ENCODE measurements at places on chromosomes 1 and 21. TPM values are rescaled to one million over a fixed set of nuclear protein-coding genes. Genes with fewer than 3 reads are reported as not detected.
A peak's percentile ranks its signal among the peaks of the same experiment; 100 is the strongest.

The SSBP3 gene
- 116 TPM for total RNA-seq

The KRTAP10-5 gene
- total RNA-seq, result not detected

GRCh38 chr1:167899253-167899681 is 14.7 kb downstream of the ADCY10 start:
- H3K36me3 ChIP-seq, result no peaks in the 10 kb centered on the region
- H3K27me3 ChIP-seq, result no peaks in the 10 kb centered on the region
- no peaks in the 10 kb centered on the region for H3K4me1 ChIP-seq
- no peak for DNase-seq

GRCh38 chr1:236141447-236142252 is 689 bp upstream of the GPR137B start:
- H3K4me3 ChIP-seq, result peak overlapping the region; percentile 69
- peaks cover 6% of the 10 kb centered on the region for H3K36me3 ChIP-seq
- H3K27ac ChIP-seq, result no peak overlapping the region

GRCh38 chr1:147717051-147717705 is 43.2 kb downstream of the GJA5 start:
- DNase-seq, result no peak
- peaks cover 30% of the 10 kb centered on the region for H3K27me3 ChIP-seq
- H3K36me3 ChIP-seq, result no peaks in the 10 kb centered on the region
- H3K4me3 ChIP-seq, result no peak overlapping the region
- peaks cover 2% of the 10 kb centered on the region for H3K4me1 ChIP-seq

DNA sequence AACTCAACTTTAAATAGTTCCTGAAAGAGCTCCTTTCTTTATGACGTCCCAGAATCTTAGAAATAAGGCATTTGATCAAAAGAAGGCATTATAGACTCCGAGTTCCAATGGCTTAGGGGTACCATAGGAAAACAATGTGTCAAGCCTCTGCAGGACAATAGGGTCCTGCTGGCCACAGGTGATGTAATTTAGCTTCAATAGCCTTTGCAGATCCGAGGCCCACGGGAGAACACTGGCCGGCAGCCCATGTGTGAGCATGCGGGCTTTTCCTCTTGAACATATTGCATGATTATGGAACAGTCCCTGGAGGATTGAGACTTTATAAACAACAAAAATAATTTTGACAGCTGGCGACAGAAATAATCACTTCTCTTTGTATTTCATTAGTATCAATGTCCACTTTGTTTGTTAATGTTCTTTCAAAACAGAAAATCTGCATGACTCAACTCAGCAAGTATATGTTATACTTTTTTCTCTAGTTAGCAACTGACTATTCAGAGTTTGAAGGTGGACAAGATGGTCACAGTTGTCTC is 49.0 kb upstream of the NR5A2 start:
- no peaks in the 10 kb centered on the region for H3K36me3 ChIP-seq
- H3K27me3 ChIP-seq, result peaks cover 12% of the 10 kb centered on the region
- no peak overlapping the region for H3K4me3 ChIP-seq
- H3K4me1 ChIP-seq, result no peaks in the 10 kb centered on the region
- no peak for DNase-seq

The ADAMTS1 gene
- 2.0 TPM for total RNA-seq

The CR2 gene
- total RNA-seq, result not detected

The PTGFRN gene
- total RNA-seq, result 0.38 TPM
